SK-N-DZ (cell line): ENCODE measurements at places on chromosomes 4 and X.

- no peak for DNase-seq
Measured at GRCh38 chr4:93743022-93743421, 85.5 kb upstream of the ATOH1 start.

- DNase-seq = no peak
Measured at GRCh38 chrX:34371754-34372153, 239.6 kb upstream of the FAM47A start.

DNA sequence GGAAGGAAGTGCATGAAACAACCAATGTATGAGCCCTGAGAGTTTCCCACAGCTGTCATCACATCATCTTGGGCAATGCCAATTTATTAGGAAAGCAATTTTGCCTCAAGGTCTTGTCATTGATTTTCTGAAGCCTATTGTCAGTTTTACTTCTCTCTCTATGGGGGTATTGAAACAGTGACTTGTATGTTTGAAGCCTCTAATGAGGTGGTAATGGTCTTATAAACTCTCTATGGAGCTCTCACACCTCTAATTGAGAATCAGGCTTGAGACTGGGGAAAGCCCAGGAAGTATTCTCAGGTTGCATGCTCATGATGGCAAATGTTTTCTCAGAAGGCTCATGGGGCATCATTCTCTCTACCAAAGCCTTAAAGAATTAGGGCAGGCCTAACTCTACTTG, 308.2 kb upstream of the EMCN start:
- no peak for DNase-seq

DNA sequence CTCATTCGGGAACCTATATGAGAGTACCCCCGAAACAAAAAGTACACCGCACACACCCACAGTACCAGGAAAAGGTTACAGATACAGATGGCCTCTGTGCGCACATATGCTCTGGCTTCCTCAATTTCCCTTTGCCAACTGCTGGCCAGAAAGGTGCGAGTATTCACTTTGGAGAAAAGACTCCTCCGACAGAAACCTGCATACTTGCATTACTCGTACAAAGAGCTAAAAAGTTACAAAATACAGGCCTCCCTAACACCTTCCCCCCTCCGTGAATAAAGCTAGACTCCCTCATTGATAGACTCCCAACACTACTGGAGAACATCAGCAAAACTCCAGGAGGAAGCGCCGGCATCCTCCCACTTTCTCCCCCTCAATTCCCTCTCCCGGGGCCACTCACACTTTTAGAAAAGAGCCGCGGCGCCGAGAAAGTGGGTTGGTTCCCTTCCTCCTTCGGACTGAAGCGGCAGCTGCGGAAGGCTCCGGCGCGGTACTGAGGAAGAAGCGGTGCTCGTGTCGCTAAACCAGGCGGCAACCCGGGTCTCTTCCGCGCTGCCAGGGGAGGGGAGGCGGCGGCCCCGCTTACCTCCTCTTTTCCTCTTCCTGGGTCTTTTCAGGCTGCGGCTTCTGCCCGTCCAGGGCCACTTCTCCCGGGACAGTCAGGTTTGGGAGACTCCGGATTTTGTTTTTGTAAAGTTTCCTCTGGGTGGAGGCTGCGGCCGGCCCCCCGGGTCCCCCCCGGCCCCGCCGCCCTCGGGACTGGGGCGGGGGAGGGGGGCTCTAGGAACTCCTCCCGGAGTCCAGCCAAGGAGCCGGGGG, 1.1 kb downstream of the FBXW7 start:
- DNase-seq = no peak

DNA sequence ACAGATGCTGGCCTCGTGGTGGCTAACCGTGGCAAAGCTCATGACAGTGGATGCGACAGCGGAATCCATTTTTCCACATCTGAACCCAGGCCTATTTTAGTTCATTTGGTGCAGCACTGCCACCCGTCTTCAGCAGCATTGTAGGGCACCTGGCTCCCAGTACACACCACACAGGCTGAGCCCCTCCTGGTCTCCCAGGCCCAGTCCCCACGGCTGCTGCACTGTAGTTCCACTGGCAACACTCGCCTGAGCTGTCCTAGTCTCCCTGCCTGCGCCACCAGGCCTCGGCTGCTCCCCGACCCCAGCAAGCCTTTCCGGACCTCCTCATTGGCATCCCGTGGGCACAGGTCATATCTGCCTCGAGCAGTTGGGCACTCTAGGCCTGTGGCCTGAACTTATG, 76.2 kb downstream of the MTMR1 start:
- no peak for DNase-seq

- no peak for DNase-seq
Measured at GRCh38 chrX:43898406-43899035, 16.3 kb upstream of the MAOB start.

- no peak for DNase-seq
Measured at GRCh38 chr4:151798678-151799416, 38.0 kb upstream of the GATB start.

GRCh38 chr4:86963697-86964096, 28.9 kb downstream of the AFF1 start:
- no peak for DNase-seq

GRCh38 chrX:24659646-24660045, 12.5 kb upstream of the PCYT1B start:
- no peak for DNase-seq

GRCh38 chrX:53000447-53001135, 42.3 kb upstream of the FAM156A start:
- no peak for DNase-seq

DNA sequence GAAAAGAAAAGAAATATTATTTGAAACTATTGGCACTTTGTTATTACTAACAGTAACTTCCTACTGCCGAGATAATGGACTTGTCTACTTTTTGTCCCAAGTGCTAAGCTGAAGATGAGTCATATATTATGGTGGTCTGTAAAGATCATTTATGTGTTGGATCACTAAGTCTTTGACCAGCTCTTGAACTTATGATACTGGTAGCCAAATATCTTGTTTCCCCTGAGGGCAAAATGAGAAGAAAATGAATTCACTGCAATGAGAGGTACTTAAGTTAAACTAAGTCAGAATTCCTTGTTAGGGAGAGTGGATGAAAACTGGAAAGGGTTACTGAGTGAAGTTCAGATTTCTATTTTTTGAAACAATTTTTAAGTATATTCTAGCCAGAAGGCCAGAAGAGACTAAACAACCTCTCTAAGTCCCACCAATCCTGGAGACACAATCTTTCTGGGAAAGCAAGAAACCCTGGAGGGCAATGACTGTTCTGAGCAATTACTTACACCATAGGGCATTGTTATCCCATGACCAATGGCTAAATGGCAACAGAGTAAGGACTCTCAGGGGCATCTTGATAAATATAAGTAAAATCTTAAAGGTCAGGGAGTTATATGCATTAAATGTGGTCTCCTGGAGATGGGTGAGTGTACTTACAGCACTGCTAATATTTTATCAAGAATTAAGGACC, 287.7 kb downstream of the STIM2 start:
- DNase-seq = no peak

DNA sequence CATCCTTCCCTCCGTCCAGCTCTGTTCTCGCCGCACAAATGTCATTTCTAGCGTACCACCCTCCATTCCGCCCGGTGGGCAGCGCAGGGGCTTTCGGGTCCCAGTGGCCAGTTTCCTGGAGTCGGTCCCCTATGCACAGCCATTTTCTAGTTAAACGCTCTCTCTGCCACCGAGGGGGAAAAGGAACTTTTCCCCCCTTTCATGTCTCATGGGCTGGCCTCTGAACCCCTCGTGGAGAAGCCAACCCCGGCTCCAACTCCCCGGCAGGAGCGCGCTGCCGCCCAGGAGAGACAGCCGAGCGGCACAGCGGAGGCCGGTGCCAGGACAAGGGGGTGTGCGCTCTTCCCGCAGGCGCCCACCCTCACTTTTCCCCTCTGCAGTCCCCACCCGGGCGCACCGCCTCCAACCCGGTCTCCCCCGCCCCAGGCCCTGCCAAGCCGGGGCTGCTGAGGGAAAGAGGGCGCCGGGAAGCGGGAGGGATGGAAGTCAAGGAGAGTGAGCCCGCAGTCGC, 662 bp downstream of the APBB2 start:
- DNase-seq = no peak

- no peak for DNase-seq
Measured at GRCh38 chr4:37400241-37400881, 155.8 kb downstream of the NWD2 start.

DNA sequence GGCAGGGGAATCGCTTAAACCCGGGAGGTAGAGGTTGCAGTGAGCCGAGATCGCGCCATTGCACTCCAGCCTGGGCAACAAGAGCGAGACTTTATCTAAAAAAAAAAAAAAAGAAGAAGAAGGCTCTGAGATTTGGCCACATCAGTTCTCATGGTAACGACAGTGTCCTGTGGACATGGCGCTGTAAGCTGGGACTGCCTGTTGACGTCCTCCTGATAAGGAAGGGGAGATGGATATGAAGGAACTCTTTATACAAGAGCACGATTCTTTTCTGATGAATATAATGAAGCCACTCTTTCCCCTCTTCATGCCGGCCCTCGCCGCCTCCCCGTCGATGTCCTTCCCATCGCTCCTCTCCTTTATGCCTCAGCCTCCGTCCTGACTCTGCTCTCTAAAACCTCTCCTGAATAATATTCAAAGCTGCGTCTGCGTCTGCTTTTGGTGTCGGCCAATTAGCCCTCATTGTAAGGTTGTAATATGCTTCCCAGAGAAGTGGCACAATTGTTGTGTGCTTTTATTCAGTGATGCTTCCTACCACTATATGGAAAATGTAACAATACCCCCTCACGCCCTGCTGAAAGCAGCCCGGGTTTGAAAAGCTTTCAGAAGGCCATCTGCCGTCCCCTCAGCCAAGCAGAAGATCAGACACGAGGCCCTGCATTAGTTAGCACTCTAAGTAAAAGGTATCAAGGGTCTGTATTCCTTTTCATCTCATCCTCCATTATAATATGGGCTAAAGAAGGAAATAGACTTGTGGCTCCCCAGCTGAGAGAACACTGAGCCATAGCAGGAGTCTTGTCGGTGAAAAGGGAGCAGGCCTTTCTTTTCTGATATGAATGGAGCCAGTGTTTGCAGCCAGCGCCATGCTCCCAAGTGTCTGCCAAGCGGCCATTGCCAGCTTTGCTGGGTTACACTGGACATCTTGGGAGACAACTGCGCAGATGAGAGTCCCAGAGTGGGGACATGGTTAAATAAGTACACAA, 22.1 kb upstream of the SCOC start:
- no peak for DNase-seq

DNA sequence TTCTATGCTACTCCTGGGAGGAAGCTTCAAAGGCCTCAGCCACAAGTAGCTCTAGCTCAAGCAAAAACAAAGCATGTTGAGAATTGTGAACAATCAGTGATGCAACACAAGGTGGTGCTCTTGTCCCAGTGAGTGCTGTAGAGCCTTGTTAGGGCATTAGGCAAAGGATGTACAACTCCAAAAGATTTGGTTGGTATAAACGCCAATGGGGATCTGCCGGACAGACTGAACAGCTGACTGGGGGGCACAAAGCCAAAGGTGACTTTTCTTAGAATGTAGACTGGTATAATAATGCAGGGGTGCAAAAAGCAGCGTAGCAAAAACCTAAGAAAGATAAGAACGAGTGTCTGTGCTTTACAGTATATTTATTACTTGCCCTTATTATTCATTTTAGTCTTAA, 62.6 kb upstream of the ALB start:
- peak; percentile 80 for DNase-seq

- no peak for DNase-seq
Measured at GRCh38 chr4:139144161-139144859, 32.7 kb downstream of the ELF2 start.

- peak; percentile 9 for DNase-seq
Measured at GRCh38 chr4:153207567-153207966, 3.3 kb downstream of the TRIM2 start.

- no peak for DNase-seq
Measured at GRCh38 chr4:37879365-37879764, 11.5 kb upstream of the TBC1D1 start.

GRCh38 chr4:7824218-7824617, 115.4 kb downstream of the AFAP1 start:
- DNase-seq = no peak

DNA sequence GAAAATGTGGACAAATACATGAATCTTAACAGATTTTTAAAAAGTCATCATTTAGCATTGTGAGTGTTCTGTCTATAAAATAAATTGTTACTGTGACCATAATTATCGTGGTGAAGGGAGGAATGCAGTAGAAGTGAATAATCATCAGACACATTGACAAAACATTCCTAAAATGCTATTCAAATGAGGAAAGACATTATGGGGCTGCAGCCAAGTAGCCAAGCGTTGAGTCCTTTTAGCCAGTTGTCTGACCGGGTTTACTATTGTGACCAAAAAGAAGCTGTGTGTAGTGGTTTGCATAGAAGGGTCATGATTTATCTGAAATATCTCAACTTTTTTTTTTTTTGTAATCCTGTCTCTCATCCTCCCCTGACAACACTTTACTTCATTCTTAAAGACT, 19.5 kb downstream of the WWC2 start:
- no peak for DNase-seq

DNA sequence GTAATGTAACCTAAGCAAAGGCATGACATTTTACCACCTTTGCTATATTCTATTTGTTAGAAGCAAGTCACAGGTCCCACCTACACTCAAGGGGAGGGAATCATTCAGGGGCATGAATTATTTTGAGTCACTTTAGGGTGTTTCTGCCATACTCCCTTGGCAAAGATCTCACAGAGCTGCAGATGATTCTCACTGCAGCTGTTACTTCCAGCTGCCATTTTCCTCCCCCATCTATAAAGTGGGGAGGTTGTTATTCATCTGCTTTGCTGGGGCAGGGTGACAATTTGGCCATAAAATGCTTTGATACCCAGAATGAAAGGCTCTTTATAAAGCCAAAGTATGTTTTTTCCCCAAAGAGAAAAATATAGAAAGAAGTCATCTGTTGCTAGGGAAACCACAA, 136.5 kb upstream of the SMIM31 start:
- DNase-seq = no peak

GRCh38 chr4:140012688-140013486, 141.1 kb downstream of the MAML3 start:
- DNase-seq = no peak

DNA sequence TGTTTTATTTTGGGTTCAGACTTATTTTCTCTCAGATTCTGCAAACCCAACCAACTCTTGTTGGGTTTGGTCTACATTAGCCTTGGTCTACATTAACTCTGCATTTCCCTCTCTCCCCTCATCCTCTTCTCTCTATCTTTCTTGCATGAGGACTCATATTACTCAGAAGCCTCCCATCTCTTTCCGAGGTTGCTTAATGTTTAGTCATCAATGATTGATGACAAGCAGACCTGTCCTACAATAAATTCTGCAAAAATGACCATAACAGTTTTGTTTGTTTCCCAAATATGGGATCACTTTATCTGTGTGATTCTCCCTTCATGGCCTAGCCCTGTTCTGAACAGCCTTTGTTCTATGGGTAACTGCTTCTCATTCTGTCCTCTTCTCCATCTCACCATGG, 75.2 kb downstream of the GABRB1 start:
- DNase-seq = no peak

- DNase-seq = no peak
Measured at GRCh38 chr4:110492522-110492921, 16.6 kb downstream of the ENPEP start.
